ENCODE measurements at places on chromosomes 11 and 22.

- DNase-seq, result no peak
These were observed 27.5 kb downstream of the ATP6V1E1 start for GRCh38 chr22:17601031-17601430.

- no peak for DNase-seq
These were observed 90.5 kb downstream of the NTM start for GRCh38 chr11:131460931-131461330.

DNA sequence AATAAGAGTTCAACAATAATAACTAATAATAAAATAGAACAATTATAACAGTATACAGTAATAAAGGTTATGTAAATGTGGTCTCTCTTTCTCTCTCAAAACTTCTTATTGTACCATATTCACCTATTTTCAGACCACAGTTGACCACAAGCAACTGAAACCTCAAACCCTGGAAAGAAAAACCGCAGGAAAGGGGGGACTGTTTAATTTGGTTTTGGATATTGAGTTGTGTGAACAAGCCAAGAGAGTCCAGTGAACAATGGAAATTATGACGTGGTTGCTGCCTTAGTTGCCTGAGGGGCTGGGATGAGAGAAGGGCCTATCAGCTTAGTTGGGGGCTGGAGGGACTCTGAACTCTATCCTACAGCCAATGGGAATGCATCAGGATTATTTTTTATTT lies 178.7 kb upstream of the POU2AF2 start:
- DNase-seq, result no peak

GRCh38 chr11:63849691-63850090 lies 10.8 kb downstream of the MARK2 start:
- no peak for DNase-seq

- no peak for DNase-seq
These were observed 23.5 kb upstream of the GRAMD1B start for GRCh38 chr11:123406441-123407129.

DNA sequence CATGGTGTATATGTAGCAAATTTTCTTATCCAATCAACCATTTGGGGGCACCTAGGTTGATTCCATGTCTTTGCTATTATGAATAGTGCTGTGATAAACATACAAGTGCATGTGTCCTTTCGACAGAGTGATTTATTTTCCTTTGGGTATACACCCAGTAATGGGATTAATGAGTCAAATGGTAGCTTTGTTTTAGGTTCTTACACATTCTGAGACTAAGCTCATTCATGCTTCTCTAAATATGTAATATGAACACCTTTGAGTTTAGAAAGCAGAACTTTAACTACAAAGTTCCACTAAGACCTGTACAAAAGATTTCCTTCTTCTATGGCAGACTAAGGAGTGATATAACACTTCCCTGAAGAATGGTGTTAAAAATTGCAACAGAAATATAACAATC lies 627.0 kb downstream of the KCNA4 start:
- DNase-seq, result no peak

DNA sequence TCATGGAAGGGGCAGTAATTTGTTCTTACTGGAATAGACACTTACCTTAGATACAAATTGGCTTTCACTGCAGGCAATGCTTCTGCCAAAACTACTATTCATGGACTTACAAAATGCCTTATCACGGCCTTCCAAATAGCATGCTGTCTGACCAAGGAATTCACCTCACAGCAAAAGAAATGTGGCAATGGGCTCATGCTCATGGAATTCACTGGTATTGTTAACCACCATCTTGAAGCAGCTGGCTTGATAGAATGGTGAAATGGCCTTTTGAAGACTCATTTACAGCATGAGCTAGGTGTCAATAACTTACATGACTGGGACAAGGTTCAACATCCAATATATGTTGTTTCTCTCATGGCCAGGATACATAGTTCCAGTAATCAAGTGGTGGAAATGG lies 21.9 kb downstream of the OR5B21 start:
- DNase-seq, result no peak

GRCh38 chr11:32839308-32839707 lies 9.6 kb downstream of the PRRG4 start:
- no peak for DNase-seq

DNA sequence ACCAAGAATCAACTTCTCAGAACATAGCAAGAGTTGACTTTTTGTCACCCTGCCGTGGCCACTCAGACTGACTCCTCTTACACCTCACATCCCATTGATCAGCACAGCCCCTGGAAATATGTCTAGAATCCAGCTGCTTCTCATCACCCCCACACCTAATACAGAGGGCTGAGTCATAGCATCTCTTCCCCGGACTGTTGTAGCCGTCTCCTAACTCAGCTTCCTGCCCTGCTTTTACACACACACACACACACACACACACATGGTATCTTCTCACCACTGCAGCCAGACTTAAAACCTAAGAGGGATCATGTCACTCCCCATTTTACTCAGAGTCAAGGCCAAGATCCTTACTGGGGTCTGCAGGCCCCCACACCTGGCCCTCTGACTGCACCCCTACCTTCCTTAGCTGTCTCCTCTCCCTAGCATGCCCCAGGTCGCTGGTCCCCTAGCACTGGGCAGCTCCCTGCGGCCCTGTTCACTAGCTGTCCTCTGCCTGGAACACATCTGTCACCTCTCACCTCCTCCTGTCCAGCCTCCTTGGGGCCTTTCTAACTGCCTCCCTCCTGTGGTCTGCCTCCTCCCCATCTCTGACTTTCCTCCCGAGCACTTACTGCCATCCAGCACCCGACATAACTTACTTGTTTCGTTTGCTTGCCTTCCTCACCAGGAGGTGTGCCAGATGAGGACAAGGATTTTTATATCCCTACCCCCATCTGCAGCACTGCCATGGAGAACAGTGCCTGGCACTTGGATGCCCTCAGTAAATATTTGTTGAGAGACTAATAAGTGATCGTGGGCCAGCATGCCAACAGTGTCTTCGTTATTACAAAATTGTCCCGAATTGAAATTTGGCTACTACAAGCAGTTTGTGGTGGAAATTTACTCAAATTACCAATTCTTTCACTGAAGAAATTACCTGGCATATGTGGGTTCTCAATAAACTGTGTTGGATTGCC lies 61.9 kb downstream of the BMAL1 start:
- DNase-seq, result no peak

DNA sequence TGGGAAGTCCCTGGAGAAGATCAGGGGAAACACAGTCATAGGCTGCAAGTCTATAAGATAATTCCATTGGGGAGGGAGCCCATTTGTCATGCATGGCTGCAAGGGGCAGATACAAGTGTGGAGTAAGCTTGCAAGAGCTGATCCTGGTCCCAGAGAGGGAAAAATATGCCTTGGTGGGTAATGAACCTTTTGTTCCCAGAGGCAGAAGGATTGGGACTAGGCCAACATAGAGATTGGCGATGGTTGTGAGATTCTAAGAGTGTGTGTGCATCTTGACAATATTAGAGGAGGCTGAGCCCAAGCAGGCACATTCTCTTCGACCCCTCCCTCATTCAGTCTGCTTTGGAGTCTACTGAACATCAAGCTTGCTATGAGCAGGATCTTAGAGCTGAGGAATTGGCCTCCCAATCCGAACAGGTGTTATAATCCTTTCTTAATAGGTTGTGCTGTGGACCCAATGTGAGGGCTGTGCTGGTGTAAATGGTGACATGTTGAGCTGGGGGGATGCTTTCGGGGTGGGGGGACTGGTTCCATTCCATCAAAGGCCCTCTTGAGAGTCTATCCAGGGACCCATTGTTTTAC lies 18.4 kb downstream of the MIAT start:
- no peak for DNase-seq

Measured in activated CD8-positive, alpha-beta memory T cell treated with anti-CD3 and anti-CD28 coated beads for 24 hours (primary cell).